Activated CD4-positive, CD25-positive, alpha-beta regulatory T cell (primary cell): ENCODE measurements at places on chromosomes 4 and X.

DNA sequence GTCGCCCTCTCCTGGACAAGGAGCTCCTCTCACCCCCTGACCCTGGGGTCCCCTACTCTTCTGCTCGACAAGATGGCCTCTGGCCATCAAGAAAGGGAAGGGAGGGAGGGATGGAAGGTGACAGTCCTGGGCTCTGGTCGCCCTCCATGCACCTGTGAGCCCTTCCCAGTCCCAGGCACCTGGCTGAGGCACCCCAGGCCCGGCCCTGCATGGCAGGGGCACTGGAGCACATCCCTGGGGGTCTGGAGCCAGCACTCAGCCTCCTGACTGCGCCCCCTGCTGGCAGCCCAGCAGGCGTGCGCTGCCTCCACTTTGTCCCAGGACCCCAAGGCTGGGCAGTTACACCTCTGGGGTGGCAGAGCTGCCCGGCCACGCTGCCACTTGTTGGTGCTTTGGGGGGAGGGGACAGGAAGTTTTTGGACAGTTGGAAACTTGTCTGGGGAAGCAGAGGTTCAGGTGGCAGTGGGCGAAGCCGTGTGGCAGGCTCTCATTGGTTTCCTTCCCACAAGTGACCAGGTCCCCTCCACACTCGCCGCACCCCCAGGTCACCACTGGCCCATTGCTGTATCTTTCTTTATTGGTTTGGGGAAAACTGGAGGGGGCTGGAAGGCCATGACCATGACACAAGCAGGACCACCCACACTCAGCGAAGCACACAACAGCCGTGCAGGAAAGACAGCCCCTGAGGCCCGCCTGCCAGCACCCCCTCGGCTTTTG lies 4.3 kb downstream of the PNCK start:
- DNase-seq: no peak

GRCh38 chrX:54509400-54509799 lies 13.4 kb upstream of the FGD1 start:
- no peak for DNase-seq

DNA sequence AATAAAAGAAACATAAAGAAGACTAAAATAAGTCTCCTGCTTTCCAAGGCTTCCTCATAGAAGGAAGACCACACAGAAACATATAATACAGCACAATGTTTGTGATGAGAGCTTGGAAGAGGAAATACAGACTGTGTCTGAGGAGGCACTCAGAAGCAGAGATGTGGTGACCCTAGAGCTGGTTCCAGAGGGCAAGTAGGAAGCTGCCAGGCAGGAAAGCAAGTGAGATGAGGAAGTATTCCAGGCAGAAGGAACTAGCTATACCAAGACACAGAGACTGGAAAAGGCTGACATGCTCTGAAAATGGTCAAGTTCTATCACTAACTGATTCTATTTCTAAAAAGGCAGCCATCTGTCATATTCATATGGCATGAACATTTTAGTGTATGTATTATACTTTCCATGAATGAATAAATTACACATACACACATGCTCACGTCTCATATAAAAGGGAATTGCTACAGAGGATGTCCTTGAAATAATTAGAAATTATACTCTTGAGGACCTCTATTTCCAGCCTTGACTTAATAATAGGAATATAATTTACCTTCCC lies 16.6 kb upstream of the HSFX2 start:
- DNase-seq: no peak

DNA sequence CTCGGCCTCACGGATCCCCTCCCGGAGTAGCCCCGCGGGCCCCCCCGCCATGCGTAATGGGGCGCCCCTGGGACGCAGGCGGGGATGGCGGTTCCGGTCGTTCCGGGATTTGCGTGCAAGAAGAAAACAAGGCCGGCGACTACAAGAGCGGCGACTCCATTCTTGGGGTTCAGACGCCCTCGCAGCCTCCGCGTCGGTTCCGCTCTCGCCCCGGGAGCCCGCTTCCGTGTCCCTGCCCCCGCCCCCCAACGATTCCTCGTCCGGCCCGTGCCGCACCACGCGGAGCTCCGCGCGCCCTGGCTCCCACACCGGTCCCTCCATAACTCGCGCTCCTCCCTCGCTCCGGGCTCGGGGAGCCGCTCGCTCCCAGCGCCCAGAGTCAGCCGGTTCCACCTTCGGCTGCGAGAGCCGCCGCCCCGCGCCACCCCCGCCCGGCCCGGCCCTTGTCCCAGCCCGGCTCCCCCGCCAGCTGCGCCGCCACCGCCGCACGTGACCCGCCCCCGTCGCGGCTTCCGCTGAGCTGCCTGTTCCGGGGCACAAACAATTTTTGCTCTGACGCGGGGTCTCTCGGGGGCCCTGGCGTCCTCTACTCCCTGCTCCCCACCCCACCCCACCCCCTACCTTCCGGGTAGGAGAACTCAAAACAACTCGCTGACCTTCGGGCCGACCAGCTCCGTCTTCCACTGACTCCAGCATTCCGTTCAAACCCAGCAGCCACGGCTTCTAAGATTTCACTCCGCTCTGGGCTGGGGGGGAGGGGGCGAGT lies 78.8 kb upstream of the BCOR start:
- peak; percentile 62 for DNase-seq

DNA sequence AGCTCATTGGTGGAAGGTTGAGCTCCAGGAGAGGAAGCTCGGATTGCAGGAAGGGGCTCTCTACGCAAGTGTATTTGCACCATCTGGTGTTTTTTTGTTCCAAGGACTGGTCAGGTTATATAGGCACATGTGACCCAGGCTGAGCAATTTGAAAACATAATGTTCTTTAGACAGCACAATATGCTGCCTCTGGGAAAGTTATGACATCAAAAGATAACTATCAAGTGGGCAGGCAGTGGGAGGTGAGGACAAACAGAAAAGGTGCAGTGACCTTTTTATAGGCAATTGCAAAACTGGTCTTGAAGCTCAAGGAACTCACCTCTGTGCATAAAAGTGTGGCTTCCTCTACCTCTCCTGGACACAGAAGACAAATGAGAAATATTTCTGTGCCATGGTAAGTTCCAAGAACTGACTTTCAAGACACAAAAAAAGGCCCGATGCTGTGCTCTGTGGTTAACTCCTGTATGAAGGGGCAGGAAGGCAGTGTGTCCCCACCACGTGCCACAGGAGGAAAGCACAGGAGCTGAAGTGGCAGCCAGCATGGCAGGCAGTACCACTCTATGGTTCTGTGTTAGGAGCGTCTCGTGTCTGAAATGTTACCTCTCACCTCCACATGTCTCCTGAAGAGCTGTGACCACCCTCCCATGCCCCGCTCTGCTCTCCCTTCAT lies 128.6 kb downstream of the SHROOM3 start:
- DNase-seq: no peak

DNA sequence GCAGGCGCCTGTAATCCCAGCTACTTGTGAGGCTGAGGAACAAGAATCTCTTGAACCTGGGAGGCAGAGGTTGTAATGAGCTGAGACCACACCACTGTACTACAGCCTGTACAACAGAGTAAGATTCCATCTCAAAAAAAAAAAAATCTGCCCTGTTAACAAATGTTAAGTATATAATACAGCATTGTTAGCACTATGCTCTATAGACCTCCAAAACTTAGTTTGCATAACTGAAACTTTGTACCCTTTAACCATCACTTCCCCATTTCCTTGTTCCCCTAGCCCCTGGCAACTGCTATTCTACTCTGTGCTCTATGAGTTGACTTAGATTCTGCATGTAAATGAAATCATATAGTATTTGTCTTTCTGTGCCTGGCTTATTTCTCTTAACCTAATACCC lies 76.7 kb downstream of the TAB3 start:
- DNase-seq: no peak

- no peak for DNase-seq
Measured at GRCh38 chrX:103073467-103073866, 9.5 kb upstream of the BEX1 start.

DNA sequence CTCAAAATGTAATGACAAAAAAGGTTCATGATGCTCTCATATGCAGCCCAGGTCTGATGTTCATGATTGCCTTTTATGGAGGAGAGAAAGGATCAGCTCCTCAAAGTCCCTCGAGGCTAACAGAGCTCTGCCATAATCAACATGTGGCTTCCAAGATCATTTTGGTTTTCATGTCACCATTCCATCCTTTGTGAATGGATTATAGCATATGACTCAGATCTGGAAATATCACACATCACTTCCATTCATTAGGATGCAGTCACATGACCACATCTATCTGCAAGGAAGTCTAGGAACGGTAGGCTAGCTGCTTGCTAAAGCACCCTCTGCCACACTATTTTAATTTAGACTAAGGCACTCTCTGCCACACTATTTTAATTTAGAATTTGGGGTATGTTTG lies 77.6 kb downstream of the COX18 start:
- DNase-seq: no peak

GRCh38 chr4:17613761-17614415 lies 553 bp upstream of the MED28 start:
- DNase-seq: peak; percentile 31

GRCh38 chr4:162456106-162456505 lies 292.3 kb upstream of the FSTL5 start:
- no peak for DNase-seq

DNA sequence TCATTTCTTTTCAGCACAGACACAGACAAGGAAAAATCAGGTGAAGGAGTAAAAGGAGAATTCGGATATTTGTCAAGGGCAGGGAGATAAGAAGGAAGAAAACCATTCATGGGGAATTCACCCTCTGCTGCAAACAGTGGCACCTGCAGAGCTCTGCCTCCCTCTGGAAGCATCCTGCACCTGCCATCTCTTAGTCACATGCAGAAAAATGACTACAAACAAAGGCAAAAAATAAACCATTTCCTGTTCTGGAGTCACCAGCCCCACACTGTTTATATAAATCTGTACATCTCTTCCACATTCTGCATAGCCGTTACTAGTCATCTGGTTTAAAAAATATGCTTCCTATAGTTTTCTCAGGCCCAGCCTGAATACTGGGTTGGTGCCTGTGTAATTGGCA lies 205.3 kb downstream of the ARAP2 start:
- DNase-seq: no peak

DNA sequence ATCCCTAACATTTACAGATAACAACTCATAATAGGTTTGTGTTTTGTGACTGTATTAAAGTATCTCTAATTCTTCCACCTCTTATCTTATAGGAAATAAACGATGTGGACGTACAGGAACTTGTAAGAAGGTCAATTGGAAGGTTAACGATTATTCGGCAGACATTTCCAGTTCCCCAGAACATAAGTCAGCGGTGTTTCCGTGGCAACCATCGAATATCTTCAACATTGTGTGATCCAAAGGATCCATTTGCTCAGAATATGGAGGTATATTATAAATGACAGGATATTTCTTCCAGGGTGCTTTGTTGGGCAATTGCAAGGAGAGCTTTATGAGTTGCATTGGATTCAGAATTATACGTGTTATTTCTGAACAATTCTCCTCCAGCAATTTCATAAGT lies 611.9 kb upstream of the ATOH1 start:
- no peak for DNase-seq

GRCh38 chr4:154658680-154659405 lies 46.4 kb upstream of the FGG start:
- no peak for DNase-seq

- DNase-seq: no peak
Measured at GRCh38 chr4:17704020-17704650, 77.3 kb downstream of the FAM184B start.

- no peak for DNase-seq
Measured at GRCh38 chr4:3075652-3075981, 1.1 kb downstream of the HTT start.

DNA sequence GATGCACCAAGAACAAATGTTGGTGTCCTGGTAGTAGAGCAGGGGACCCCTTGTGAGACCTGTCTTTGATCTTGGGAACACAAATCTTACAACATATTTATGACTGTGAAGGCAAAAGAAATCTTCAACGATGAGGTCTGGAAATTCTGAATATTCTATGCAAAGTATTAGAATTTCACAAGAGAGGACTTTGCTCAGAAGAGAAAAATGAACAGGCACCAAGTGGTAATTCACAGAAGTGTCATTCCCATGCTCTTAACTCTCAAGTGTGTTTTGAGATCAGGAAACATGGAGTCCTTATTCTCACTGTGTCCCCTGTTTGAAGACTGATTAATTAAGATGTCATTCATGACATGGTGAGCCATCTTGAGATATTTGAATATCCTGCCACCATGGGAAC lies 52.5 kb downstream of the COQ2 start:
- DNase-seq: no peak

DNA sequence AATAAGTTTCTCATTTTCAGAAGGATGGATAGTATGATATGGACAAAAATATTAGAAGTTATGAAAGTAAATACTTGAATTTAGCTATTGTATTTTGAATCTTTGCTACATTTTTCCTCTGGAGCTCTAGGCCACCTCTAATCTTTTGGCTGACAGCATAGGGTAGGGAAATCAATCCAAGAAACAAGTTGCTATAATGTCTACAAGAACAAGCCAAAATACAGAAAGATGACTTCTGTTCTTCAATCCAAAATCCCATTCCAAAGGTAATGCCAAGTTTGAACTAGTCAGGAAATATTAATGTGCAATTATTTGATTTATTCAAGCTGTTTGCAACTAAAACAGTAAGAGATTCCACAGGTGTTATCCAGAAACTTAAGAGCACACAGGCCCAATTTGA lies 1323.1 kb downstream of the ADGRL3 start:
- DNase-seq: no peak

GRCh38 chr4:19095491-19096046 lies 1074.0 kb upstream of the LCORL start:
- no peak for DNase-seq

DNA sequence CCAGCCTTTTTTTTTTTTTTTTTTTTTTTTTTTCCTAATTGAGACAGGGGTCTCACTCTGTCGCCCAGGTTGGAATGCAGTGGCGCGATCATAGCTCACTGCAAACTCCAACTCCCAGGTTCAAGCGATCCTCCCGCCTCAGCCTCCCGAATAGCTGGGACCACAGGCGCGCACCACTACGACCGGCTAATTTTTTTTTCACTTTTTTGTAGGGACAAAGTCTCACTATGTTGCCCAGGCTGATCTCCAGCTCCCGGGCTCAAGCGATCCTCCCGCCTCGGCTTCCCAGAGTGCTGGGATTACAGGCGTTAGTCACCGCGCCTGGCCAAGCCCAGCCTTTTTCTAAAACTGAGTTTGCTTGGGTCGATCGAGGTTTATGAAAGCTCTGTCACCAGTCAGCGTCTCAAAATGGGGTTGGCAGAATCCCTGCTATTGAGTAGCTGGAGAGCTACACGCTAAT lies 1.3 kb upstream of the OTUD5 start:
- DNase-seq: no peak

DNA sequence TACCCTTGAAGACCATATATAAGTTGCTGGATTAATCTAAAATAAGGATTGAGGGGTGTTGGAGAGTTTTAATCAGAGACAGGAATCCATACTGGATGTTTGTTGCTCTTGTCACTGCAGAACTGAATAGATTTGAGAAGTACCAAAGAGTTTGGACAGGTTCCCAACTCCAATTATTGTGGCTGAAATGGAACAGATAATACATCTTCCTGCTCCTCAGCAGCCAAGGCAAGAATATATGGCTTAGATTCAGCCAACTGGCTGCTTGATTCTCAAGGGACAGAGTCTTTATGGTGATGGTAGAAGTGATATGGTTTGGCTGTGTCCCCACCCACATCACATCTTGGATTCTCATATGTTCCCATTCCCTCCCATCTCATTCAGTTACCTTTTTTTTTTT lies 97.0 kb upstream of the PDHA2 start:
- no peak for DNase-seq

- DNase-seq: no peak
Measured at GRCh38 chr4:19531906-19532848, 719.5 kb upstream of the SLIT2 start.
